ENCODE measurements at places on chromosomes 16 and 17.

DNA sequence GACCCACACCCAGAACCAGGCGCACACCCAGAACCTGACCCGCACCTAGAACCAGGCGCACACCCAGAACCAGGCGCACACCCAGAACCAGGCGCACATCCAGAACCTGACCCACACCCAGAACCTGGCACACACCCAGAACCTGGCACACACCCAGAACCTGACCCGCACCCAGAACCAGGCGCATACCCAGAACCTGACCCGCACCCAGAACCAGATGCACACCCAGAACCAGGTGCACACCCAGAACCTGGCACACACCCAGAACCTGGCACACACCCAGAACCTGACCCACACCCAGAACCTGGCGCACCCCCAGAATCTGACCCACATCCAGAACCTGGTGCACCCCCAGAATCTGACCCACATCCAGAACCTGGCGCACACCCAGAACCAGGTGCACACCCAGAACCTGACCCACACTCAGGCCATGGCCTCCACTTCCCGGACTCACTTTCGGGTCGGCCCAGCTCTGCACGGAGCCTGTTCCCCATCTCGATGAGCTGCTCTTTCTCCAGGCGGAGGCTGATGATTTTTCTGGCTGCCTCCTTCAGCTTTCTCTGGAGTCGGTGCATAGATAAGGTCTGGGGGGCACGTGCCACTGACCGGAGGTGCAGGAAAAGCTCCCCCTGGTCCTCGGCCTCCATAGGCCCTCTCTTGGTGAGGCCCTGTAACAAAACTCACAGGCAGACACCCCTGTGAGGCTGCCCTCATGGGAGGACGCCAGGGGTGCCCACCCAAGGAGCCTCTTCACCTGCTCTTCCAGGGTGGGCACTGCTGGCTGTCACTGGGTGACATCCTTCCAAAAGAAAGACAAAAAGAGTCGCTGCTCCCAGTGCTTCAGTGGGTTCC lies 53.3 kb upstream of the FASN start:
- no peak for DNase-seq

DNA sequence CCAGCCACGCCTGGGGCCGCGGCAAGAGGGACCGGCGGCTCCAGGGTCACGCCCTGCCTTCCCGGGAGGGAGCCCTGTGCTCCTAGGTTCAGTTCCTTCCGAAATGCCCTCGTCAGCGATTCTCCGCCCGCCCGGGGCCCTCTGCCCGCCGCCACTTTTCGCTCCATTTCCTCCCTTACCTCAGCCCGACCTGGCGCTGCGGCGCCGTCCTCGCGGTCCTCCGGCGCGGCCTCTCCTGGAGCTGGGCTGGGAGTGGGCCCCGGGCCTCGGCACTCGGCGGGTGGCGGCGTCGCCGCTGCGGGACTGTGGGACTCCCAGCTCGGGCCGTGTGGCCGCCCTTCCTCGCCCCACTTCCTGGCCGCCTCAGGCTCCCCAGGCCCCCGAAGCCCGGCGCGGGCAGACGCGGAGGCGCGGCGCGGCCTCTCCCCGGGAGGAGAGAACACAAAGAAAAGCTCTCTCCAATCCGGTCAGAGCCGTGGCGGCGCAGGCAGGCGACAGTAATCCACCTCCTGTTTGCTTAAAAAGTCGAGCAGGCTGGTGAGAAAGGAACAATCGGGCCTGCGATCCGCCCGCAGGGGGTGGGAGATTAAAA lies 1.6 kb downstream of the BAHCC1 start:
- DNase-seq = no peak

GRCh38 chr17:63523253-63523855 lies at the start of gene KCNH6:
KCNH6 (plus strand) TSS chr17:63523358; CDS start chr17:63523414, 56 bp downstream.
- no peak for DNase-seq

GRCh38 chr17:21376081-21376758 lies at the start of gene KCNJ12:
KCNJ12 (plus strand) TSS chr17:21376357; CDS start chr17:21415343, 38,986 bp downstream.
- no peak for DNase-seq

DNA sequence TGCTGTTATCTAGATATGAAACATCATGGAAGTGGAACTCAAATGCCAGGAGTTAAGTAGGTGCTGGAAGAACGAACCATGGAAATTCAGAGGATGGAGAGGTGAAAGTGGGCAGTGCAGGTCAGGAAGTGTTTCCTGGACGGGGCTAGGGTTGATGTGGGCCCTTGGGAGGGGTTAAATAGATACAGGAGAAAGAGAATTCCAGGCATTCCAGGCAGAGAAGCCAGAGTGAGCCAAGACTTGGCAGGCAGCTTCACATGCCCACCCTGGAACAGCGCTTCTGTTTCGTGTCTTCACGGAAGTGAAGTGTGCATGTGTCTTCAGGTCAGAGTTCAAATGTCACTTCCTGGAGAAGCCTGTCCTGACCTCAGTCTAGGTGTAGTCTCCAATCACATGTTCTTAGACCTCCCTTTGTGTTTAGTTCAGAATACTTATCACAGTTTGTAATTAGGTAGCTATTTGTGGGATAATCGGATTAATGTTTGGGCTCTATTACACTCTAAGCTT lies 41.3 kb downstream of the GP2 start:
- no peak for DNase-seq

DNA sequence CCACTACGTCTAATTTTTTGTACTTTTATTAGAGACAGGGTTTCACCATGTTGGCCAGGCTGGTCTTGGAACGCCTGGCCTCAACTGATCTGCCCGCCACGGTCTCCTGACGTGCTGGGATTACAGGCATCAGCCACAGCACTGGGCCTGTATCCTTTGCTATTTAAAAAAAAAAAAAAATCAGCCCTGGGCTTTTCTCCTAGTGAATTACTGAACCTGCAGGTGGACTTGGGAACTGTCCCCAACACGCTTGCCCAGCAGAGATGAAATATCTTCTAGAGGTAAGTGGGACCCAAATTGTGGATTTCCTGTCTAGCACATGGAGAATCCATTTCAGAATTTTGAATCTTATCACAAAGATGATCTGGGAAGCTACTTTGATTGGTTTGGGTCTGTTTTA lies 14.8 kb downstream of the CNOT1 start:
- DNase-seq = no peak

DNA sequence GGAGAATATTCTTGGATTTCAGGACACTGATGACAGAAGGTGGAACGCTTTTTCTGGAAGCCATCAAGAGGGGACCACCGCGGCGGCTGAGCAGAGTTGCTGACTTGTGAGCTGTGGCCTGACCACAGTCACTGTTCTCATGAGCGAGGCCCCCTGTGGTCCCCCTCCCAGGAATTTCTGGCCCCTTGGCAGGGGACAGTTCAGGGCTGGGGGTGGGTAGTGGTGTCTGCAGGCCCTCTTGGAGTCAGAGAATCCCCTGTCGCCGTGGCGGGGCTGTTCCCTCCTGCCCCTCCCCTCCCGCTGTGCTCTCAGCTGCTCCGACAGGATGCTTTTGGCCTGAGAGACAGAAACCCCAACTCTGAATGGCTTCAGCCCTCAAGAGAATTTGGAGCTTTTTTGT lies 292.0 kb downstream of the SEC14L1 start:
- no peak for DNase-seq

DNA sequence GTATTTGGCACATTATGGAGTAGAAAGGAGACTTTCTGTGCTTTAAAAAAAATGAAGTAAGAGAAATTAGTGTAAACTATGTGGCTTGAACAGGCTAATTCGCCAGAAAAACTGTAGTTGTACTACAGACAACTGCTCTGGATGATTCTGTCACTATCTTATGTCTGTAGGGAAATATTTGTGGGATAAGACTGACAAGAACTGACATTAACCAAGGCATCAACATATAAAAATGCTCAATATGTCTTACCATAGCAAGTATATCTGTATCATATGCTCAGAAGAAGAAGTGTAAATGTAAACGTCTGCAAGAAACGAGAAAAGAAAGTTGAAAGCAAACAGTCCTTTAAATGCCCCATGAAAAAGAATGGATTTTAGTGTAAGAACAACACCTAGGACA lies 1545.0 kb downstream of the CDH8 start:
- no peak for DNase-seq

DNA sequence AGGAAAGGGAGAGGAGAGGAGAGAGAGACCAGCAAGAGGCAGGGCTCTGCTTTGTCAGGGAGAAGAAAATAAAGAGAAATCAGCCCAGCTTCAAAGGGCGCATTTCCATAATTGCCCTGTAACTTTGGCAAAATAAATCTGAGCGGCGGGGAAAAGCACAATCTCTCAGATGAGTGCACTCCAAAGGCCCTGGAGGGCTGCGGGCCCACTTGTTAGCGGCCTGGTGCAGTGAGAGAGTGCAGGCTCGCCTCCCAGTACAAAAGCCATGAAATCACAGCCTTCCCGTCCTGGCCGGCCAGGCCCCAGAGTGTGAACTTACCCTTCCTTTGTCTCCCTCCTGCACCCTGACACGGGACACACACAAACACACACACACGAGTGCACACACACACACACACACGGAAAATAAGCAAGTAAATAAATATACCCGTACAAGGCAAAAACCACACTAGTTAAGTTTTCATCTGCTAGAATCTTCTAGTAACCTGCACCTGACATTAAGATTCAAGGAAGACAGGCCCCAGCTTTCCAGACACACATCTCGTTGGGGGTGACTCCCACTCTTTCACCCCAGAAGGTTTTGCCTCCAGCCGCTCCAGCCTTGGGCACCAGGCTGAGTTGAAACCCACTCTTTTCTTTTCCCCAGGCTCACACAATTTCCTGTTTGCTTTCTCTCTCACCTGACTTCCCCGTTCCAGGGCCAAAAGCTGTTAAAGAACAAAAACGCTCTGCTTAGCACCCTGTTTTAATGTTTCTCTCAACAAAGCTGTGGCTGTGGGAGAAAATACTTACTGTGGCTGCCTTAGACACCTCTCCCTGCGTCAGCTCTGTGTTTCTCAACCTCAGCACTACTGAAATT lies 8.5 kb downstream of the IRX3 start:
- DNase-seq = no peak

- DNase-seq = no peak
Measured at GRCh38 chr17:59492091-59492451, 73.3 kb upstream of the DHX40 start.

GRCh38 chr17:5380491-5381135 lies 38.8 kb downstream of the NUP88 start:
- no peak for DNase-seq

DNA sequence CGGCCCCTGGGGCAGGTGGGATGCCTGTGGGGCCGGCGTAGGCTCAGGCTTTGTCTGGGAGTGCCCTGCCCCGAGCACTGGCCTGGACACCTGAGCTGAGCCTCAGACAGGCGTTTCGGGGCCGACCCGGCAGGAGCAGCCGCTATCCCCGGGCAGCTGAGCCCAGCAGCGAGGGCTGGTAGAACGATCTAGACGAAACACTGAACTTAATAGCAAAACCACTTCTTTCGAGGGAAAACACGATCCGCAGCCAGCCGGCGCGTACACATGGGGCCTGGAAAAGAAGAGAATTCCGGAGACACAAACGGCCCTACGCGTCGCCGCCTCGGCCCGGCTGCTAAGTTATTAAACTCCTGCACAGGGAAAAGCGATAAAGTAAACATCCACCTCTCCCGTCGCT lies 22.0 kb upstream of the SSTR5 start:
- no peak for DNase-seq

DNA sequence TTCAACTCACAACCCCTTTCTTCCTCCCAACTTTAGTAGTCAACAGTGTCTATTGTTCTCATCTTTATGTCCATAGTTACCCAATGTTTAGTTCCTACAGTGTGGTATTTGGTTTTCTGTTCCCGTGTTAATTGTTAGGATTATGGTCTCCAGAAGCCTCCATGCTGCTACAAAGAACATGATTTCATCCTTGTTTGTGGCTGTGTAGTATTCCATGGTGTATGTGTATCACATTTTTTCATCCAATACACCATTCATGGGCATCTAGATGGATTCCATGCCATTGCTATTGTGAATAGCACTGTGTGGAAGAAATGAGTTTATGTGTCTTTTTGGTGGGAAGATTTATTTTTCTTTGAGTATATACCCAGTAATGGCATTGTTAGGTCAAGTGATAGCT lies 420.3 kb downstream of the XYLT1 start:
- no peak for DNase-seq

- no peak for DNase-seq
Measured at GRCh38 chr17:28415886-28416285, 9.9 kb upstream of the SLC46A1 start.
